Urinary bladder (tissue), 4 donors: ENCODE measurements at places on chromosomes 6 and 20. TPM values are rescaled to one million over a fixed set of nuclear protein-coding genes. Genes with fewer than 3 reads are reported as not detected.

EPPIN gene
- polyA plus RNA-seq, result not detected

PCSK2 gene
- 8.0 TPM for polyA plus RNA-seq

PLG gene
- 0.94 TPM for polyA plus RNA-seq

GRCh38 chr20:10250902-10251301 is 32.3 kb downstream of the SNAP25 start:
- no peak for DNase-seq

DNA sequence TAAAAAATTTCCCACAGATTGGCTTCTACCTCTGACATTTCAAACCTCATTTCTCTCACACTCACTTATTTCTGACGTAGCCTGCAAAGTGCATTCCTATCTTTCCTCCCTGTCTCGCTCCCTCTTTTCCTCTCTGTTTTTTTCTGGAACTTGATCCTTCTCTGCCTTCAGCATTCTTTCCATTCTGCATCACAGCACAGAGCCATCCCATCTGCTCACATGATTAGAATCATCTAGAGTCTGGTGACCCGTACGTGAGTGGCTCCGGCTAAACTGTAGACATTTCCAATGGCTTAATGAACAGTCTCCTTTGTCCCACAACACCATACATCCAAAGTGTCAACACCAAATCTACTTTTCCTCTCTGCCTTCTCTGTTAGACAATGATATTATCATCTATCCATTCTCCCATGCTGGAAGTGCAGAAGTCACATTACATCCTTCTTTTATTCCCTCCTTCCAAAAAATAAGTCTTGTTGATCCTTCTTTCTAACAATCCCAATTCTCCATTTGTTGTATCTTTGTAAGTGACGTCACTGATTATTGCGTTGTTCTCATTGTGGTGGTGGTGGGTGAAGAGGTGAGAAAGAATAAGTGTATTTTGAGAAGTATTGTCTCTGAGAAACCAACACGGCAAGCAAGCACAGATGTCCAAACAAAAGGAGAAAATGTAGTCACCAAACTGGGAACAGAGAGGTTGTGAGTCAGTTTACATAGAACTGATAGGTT is 41.6 kb downstream of the OPRM1 start:
- DNase-seq, result no peak
